ENCODE measurements at places on chromosomes 11 and 22.
A peak's percentile ranks its signal among the peaks of the same experiment; 100 is the strongest.

GRCh38 chr22:38753948-38754750 is 1.6 kb downstream of the SUN2 start:
- peak; percentile 64 for DNase-seq

- no peak for DNase-seq
These were observed 53.0 kb downstream of the RELT start for GRCh38 chr11:73429121-73429750.

- DNase-seq = no peak
These were observed 24.6 kb upstream of the DGAT2 start for GRCh38 chr11:75743711-75744563.

DNA sequence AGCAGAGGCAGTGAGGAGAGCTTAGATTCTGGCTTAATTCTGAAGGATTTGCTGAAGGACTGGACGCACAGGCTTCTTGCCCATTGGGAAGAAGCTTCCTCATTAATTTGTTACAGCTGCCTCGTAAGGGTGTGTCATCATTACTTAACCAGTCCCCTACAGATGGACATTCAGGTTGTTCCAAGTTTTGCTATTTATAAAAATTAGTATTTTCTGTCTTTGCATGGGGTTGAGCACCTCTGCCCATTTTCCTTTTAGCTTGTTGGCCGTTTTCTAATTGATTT is 38.1 kb downstream of the CAPN1 start:
- no peak for DNase-seq

GRCh38 chr22:42587588-42588175 is 27.0 kb downstream of the POLDIP3 start:
- DNase-seq = no peak
